ENCODE measurements at places on chromosomes 6 and 20.

DNA sequence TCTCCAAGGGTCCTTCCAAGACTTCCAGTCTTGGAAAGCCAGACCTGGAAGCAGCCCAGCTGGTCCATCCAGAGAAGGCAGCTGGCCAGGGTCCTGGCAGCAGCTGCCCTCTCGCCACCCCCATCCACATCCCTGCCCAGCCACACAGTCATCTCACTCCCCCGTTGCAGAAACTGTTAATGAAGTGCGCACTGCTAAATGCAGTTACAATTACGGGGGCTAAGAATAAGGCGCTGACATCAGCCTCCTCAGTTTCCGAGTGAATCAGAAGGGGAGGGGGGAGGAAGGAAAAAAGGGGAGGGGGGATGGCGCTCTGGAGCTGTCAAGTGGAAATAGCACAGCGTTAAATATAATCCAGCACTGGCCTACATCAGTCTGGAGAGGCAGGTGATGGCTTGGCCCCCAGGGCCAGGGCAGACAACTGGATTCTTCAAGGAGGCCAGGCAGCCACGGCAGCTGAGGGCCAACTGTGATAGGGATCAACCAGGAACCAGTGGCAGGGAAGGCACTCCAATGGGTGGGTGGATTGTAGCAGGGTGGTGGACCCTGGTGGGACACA lies 6.9 kb downstream of the RIMS4 start:
- DNase-seq: no peak

DNA sequence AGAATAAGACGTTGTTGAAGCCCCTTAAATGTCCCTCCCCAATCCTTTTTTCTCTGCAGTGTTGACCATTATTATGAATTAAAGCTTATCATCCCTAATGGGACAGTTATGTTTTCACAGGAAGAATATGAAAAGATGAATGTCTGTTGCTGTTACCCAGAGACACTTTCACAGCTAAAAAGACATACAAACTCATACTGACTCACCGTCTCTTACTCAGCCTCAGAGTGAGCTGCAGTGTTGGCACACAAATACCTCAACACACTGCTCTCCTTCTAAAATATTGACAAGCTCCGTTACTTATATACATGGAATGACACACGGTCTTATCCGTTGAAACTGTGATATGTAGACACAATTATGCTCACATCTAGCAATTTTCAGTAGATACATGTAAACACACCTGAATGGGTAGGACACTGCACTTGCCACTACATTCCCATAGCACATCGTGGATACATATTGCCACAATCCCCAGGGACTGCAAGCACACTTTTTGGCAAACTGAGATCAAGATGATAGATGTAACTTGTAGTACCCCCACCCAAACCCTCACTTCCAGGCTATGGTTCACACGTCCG lies 9.6 kb upstream of the SAPCD1 start:
- DNase-seq: no peak

DNA sequence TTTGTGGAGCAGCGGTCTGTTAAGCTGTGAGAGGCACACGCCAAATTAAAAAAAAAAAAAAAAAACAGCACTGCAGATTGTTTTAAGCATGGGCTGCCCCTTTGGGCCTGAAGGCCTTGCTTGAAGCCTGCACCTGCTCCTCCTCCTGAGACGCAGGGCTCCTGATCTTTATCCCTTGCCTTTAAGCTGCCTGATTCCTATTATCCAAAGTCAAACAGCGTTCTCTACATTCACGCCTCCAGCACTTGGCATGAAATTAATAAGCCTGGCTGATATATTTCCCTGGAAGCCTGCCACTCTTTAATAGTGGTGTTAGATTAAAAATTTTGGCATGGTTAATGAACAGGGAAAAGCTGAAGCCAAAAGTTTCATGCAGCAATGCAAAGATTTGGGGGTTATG lies 163.9 kb downstream of the FAXC start:
- DNase-seq: peak; percentile 7

- no peak for DNase-seq
Measured at GRCh38 chr6:4891141-4891540, 112.7 kb downstream of the RPP40 start.

GRCh38 chr20:17510548-17510947 lies 20.6 kb downstream of the BFSP1 start:
- no peak for DNase-seq

DNA sequence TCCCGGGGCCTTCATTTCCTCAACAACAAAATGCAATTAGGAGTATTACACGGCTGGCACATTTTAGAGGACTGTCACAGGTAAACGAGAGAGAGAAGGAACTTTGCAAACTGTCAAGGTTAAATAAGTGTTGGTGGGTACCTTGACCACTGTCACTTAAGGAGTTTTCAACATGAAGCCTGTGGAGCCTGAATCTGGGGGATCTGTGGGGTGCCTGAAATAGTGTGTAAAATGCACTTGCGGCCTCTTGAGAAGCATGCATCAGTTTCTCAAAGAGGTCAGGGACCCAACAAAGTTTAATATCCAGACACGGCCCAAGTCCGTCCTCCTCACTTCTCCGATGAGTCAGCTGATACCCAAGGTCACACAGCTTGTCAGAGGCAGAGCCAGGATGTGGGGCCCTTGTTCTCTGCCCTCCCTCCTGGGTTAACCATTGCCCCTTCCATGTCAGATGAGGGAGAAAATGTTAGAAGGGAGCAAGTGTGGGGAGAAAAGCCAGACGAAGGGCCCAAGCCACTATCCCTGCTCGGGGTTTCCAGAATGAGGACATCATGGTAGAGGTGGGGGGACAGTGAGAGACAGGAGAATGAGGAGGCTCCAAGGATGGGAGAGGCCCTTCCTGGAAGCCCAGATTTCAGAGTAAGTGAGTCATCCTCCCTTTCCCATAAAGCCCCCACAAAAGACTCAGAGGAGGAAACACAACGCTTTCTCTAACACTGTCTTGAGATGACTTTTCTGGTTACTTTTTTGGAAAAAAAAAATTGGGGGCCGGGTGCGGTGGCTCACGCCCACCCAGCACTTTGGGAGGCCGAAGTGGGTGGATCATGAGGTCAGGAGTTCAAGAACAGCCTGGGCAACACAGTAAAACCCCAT lies 42.2 kb downstream of the C6orf132 start:
- DNase-seq: no peak

GRCh38 chr20:39893003-39893685 lies 795.9 kb downstream of the MAFB start:
- DNase-seq: no peak

GRCh38 chr6:152368751-152369624 lies 268.2 kb downstream of the SYNE1 start:
- peak; percentile 7 for DNase-seq

GRCh38 chr20:9329355-9330101 lies 184.9 kb upstream of the LAMP5 start:
- DNase-seq: no peak

GRCh38 chr6:36209606-36210005 lies 13.1 kb downstream of the BRPF3 start:
- DNase-seq: no peak

All from T47D (cell line).